Smooth muscle cell of bladder (primary cell): ENCODE measurements at places on chromosomes 2 and 18. TPM values are rescaled to one million over a fixed set of nuclear protein-coding genes. Genes with fewer than 3 reads are reported as not detected.

The TSPYL6 gene
- total RNA-seq, result not detected in 2 replicates

The TGFA gene
- total RNA-seq, result under 0.01 and 0.28 TPM in 2 replicates

The ZNF892 gene
- 3.0 and 4.7 TPM in 2 replicates for total RNA-seq

The SYT4 gene
- total RNA-seq, result not detected in 2 replicates
